ENCODE measurements at places on chromosomes 5 and 9. TPM values are rescaled to one million over a fixed set of nuclear protein-coding genes. Genes with fewer than 3 reads are reported as not detected.

Gene MRNIP
- total RNA-seq, result 40.3 TPM

Gene SMIM33
- not detected for total RNA-seq

Gene OR1L8
- total RNA-seq, result not detected

Gene FOXD4L4
- total RNA-seq, result 1.2 TPM

Gene PCDHA8
- total RNA-seq, result 0.25 TPM

GRCh38 chr9:77876091-77876490 is 155.5 kb downstream of the GNAQ start:
- H3K27me3 ChIP-seq, result no peaks in the 10 kb centered on the region
- H3K27ac ChIP-seq, result peak overlapping the region; percentile 31
- DNase-seq, result peak; percentile 27
- no peaks in the 10 kb centered on the region for H3K36me3 ChIP-seq

DNA sequence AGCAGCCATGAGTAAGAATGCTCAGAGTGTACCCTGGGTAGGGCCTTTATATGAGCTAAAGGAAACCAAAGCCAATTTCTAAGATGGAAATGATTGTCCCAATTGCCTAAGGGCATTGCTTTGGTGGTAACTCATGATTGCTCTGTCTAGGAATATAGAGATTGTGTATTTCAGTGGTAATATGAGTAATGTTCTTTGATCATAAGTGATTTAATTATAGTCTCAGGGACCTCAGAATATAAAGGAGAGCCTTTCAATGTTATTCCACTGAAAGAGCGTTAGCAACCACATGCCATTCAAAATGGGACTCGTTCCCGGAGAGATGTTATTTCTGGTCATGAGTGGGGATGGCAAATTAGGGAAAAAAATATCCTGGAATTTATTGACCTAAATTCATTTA is 340.5 kb downstream of the ARHGEF28 start:
- no peak overlapping the region for H3K4me3 ChIP-seq
- no peak overlapping the region for H3K27ac ChIP-seq

- H3K4me1 ChIP-seq, result no peaks in the 10 kb centered on the region
- no peak overlapping the region for H3K27ac ChIP-seq
- H3K4me3 ChIP-seq, result no peak overlapping the region
- peak; percentile 30 for DNase-seq
- H3K27me3 ChIP-seq, result no peaks in the 10 kb centered on the region
Measured at GRCh38 chr5:80275347-80275746, 19.5 kb upstream of the SERINC5 start.

DNA sequence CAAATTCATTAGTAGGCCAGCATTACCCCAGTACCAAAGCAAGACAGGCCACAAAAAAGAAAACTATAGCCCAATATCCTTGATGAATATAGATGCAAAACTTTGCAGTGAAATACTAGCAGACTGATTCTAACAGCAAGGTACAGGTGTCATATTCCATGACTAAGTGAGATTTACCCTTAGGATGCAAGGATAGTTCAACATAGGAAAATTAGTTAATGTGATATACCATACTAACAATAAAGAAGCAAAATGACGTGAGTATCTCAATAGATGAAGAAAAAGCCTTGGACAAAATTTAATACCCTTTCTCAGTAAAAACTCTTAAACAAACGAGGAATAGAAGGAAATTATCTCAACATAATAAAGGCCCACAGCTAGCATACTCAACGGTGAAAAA is 13.3 kb downstream of the ZNF131 start:
- H3K4me1 ChIP-seq, result no peaks in the 10 kb centered on the region
- H3K27ac ChIP-seq, result no peak overlapping the region
- peaks cover 80% of the 10 kb centered on the region for H3K36me3 ChIP-seq
- no peak overlapping the region for H3K4me3 ChIP-seq
- H3K27me3 ChIP-seq, result no peaks in the 10 kb centered on the region

DNA sequence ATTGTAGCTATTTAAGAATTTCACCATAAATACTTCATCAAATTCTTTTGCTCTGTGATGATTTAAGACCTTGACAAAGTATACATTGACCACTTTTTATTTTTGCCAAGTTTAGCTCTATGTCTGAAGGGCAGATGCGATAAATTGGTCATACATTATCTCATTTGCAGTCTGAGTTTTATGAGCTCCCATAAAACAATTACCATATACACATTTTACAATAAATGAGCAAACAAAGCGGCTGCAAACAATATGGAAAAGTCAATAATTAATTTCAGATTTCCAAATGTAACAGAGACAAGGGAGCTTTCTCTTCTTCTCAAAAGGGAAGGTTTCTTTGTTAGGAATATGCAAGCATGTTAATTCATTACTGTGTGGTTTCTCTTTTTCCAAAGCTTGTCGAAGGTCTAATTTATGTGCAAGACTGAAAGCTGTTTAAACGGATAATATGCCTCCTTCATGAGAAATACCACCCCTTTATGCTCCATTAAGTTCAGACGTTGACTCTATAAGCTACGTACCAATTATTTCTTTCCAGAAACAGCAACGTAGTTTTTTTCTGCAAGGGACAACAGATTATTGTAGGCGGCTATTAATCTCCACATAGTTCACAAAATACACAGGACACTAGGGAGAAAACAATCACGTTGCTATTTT is 7.0 kb upstream of the IZUMO3 start:
- H3K27ac ChIP-seq, result no peak overlapping the region
- H3K4me1 ChIP-seq, result no peaks in the 10 kb centered on the region
- DNase-seq, result no peak
- H3K27me3 ChIP-seq, result peaks cover 22% of the 10 kb centered on the region

DNA sequence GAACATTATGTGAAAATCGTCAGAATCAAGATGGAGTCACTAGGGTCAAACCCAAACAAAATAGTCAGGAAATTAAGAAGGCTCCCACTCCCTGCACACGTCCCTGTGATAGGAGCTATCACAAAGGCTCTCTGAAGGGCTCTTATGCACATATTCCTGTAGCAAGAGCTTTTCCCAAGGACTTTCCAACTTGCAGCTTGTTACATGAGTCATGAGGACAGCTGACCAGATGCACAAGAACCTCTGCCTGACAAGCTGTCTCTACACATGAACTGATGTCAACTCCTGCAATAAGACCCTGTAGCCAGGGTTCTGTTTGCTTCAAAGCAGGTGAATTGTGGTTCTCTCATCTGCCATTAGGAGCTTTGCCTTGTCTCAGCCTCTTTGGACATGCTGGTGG is 122.4 kb downstream of the OLFM1 start:
- H3K27ac ChIP-seq, result no peak overlapping the region
- no peak overlapping the region for H3K4me3 ChIP-seq
- no peaks in the 10 kb centered on the region for H3K36me3 ChIP-seq
- no peaks in the 10 kb centered on the region for H3K27me3 ChIP-seq

GRCh38 chr9:127089631-127090081 is 32.8 kb downstream of the ANGPTL2 start:
- no peak for DNase-seq
- H3K27me3 ChIP-seq, result no peaks in the 10 kb centered on the region
- H3K27ac ChIP-seq, result no peak overlapping the region

- no peak overlapping the region for H3K4me3 ChIP-seq
- no peaks in the 10 kb centered on the region for H3K36me3 ChIP-seq
- peaks cover 14% of the 10 kb centered on the region for H3K4me1 ChIP-seq
- H3K27ac ChIP-seq, result no peak overlapping the region
- DNase-seq, result no peak
Measured at GRCh38 chr5:65261499-65261898, 220.2 kb downstream of the ADAMTS6 start.

DNA sequence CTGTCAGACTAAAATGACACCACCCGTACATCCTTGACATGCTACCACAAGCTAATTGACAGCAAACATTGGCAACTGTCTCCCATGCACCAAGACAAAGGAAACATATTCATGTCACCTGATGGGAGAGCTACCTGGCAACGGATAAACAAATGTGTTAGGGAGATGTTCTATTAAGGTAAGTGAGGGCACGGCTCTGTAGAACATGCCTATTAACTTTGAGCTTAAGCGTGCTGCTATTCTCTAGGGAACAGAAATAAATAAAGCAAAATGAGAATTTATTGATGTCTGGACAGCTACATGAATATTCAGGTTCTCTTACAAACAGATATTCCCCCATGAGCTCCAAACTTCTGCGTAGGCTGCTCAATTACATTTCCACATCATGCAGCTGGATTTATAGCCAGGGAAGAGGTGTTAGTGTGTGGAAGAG is 361.4 kb upstream of the RFX3 start:
- no peaks in the 10 kb centered on the region for H3K36me3 ChIP-seq
- H3K4me3 ChIP-seq, result no peak overlapping the region
- no peaks in the 10 kb centered on the region for H3K27me3 ChIP-seq
- DNase-seq, result no peak
- peaks cover 11% of the 10 kb centered on the region for H3K4me1 ChIP-seq

- H3K27me3 ChIP-seq, result peaks cover 36% of the 10 kb centered on the region
- no peaks in the 10 kb centered on the region for H3K36me3 ChIP-seq
- peaks cover 4% of the 10 kb centered on the region for H3K4me1 ChIP-seq
- no peak overlapping the region for H3K4me3 ChIP-seq
Measured at GRCh38 chr9:127194881-127195713, 69.5 kb upstream of the GARNL3 start.

DNA sequence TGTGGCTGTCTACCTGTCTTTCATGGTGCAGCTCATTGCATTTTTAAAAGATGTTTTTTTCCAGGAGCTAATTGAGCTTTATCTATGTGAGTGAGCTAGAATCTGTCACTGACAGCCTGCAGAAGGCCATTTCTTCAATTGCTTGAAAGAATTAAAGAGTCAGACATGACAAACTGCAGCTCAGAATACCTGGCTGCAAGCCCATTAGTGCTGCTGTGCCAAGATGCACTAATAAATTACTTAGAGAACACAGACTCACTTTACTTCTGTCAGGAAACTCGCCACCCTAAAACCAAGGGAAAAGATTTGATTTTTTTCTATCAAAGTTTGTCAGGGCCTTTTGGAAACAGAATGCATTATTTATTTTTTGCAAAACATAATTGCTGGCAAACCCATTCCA is 368.3 kb downstream of the CAAP1 start:
- peaks cover 16% of the 10 kb centered on the region for H3K27me3 ChIP-seq
- H3K4me1 ChIP-seq, result no peaks in the 10 kb centered on the region

DNA sequence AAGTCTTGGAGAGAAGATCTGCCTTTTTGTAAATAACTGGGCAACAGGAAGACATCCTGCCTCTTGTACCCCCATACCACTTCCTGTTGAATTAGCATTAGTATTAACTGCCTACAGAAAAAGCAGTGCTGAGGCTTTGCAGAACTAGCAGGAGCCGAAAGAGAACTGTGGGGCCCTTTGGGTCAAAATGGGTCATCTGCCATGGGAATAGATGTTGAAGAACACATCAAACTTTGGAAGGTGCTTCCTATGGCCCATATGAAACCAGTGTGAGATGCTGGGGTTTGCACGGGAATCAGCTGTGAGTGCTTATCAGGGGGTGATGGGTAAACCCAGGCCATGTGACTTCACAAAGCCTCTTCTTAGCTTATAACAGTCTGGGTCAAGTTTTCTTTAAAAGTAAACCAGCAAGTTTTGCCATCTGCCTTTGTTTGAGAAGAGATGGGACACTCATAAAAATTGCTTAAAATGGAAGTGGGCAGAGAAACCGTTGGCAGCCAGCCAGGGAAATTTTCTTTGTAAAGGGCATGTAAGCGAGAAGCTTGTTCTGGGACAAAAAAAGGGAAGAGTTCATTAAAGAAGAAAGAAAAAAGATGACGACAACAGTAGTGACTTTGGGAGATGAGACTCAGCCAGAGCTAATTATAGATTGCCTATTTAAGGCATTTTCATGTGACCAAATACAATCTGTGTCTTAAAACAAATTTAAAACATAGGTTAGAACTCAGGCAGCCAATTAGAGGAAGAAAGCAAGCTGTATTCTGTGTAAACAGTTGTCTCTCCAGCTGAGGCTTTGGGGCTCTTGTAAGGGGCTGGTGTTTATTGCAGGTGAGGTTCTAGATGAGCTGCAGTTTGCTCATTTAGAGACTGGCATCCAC is 4.4 kb downstream of the SLC25A25 start:
- H3K4me3 ChIP-seq, result peak overlapping the region; percentile 4
- H3K36me3 ChIP-seq, result no peaks in the 10 kb centered on the region
- H3K4me1 ChIP-seq, result peaks cover 21% of the 10 kb centered on the region
- H3K27me3 ChIP-seq, result no peaks in the 10 kb centered on the region
- H3K27ac ChIP-seq, result no peak overlapping the region

GRCh38 chr9:19642256-19642655 is 146.6 kb downstream of the SLC24A2 start:
- H3K4me3 ChIP-seq, result no peak overlapping the region
- no peaks in the 10 kb centered on the region for H3K36me3 ChIP-seq
- no peak overlapping the region for H3K27ac ChIP-seq
- H3K4me1 ChIP-seq, result no peaks in the 10 kb centered on the region

- H3K27me3 ChIP-seq, result no peaks in the 10 kb centered on the region
- H3K36me3 ChIP-seq, result peaks cover 5% of the 10 kb centered on the region
- peak overlapping the region; percentile 39 for H3K4me3 ChIP-seq
- DNase-seq, result peak; percentile 17
- no peaks in the 10 kb centered on the region for H3K4me1 ChIP-seq
Measured at GRCh38 chr9:136328011-136328621, 777 bp downstream of the GPSM1 start.

- no peak overlapping the region for H3K4me3 ChIP-seq
- peak; percentile 55 for DNase-seq
Measured at GRCh38 chr9:77616191-77616590, 31.9 kb downstream of the GNA14 start.

GRCh38 chr5:107296572-107296971 is 374.2 kb downstream of the EFNA5 start:
- DNase-seq, result no peak
- no peaks in the 10 kb centered on the region for H3K27me3 ChIP-seq
- H3K27ac ChIP-seq, result no peak overlapping the region

GRCh38 chr5:89293810-89294209 is 410.8 kb upstream of the MEF2C start:
- peak overlapping the region; percentile 9 for H3K27ac ChIP-seq
- no peak overlapping the region for H3K4me3 ChIP-seq
- no peaks in the 10 kb centered on the region for H3K27me3 ChIP-seq
- DNase-seq, result no peak
- peaks cover 5% of the 10 kb centered on the region for H3K36me3 ChIP-seq
- H3K4me1 ChIP-seq, result peaks cover 12% of the 10 kb centered on the region

- H3K36me3 ChIP-seq, result no peaks in the 10 kb centered on the region
- H3K27ac ChIP-seq, result no peak overlapping the region
- DNase-seq, result no peak
- H3K4me3 ChIP-seq, result no peak overlapping the region
- no peaks in the 10 kb centered on the region for H3K4me1 ChIP-seq
Measured at GRCh38 chr9:126232461-126232860, 94.2 kb upstream of the MVB12B start.

- no peaks in the 10 kb centered on the region for H3K27me3 ChIP-seq
- DNase-seq, result no peak
- no peaks in the 10 kb centered on the region for H3K36me3 ChIP-seq
Measured at GRCh38 chr9:130944510-130945058, 5.5 kb upstream of the FIBCD1 start.

GRCh38 chr5:175778951-175779503 is 92.4 kb upstream of the CPLX2 start:
- no peaks in the 10 kb centered on the region for H3K36me3 ChIP-seq
- no peak overlapping the region for H3K27ac ChIP-seq
- H3K4me3 ChIP-seq, result no peak overlapping the region
